Activated naive CD4-positive, alpha-beta T cell treated with anti-CD3 and anti-CD28 coated beads for 36 hours (primary cell): ENCODE measurements at places on chromosomes 2 and 18. TPM values are rescaled to one million over a fixed set of nuclear protein-coding genes. Genes with fewer than 3 reads are reported as not detected.

The KIF3C gene
- 3.0 TPM for total RNA-seq

The CCT4 gene
- total RNA-seq, result 377 TPM

The SLC9A4 gene
- 0.10 TPM for total RNA-seq

The LYPD6B gene
- total RNA-seq, result not detected

The VWA3B gene
- not detected for total RNA-seq

The RAPH1 gene
- total RNA-seq, result 11.9 TPM

The NETO1 gene
- total RNA-seq, result not detected

The FRZB gene
- total RNA-seq, result not detected

The EPB41L3 gene
- total RNA-seq, result 8.7 TPM

The FSIP2 gene
- total RNA-seq, result 0.14 TPM
